ENCODE measurements at places on chromosomes 3 and 15.

DNA sequence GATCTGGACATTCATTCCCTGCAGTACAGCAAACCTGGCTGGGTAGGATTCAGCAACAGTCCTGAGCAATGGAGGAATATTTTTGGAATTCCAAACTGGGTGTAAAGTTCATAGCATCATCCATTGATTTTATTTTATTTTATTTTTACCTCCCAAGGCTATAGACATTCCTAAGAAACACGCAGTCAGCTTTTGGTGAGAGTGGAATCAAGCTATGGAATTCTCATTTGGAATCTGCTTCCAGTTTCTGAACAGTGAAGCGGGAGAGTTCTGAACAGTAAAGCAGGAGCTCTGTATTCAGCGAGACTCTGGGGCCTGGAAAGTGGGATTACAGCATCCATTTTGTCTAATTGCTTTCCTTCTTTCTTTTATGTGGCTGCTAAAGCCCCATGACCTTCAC, 1.4 kb upstream of the PDZRN3 start:
- no peak for DNase-seq

GRCh38 chr3:98333989-98334606, 19.6 kb upstream of the OR5K4 start:
- no peak for DNase-seq

GRCh38 chr15:28191832-28192231, 92.7 kb upstream of the OCA2 start:
- peak; percentile 29 for DNase-seq

GRCh38 chr3:131114256-131114655, 87.6 kb downstream of the NEK11 start:
- no peak for DNase-seq

GRCh38 chr3:100902572-100902971, 90.6 kb downstream of the ABI3BP start:
- DNase-seq = peak; percentile 29

- no peak for DNase-seq
Observed at GRCh38 chr15:100531823-100532327, 3.1 kb upstream of the CERS3 start.

GRCh38 chr15:69578787-69579583, 126.4 kb downstream of the RPLP1 start:
- DNase-seq = no peak

DNA sequence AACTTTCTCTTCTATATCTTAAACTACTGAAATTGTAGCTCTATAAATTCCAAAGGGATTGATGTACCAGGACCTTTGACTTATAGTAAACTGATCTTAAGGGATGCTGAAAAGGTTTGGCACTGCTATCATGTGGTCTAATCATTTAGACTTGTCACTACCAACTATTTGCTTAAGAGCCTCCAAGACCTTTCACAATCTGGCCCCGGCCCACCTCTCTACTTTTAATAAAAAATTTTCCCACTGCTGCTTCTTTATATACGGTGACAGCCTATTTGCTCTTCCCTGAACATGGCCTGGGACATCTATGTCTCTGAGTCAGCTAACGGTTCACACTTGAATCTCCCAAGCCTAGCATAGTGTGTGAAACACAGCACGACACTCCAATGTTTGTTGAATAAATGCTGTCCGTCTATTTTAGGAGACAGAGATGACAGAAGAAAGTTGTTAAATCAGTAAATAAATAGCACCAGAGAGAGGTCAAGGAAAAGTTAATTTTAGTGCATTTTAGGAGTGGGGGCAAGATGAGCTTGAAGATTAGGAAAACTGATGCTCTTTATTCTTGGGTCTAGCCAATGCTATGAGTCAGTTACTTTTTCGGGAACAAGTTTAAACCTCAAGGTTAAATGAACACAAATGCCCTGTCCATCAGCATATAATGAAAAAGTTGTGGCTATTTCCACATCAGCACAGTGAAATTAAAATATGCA, 212.9 kb downstream of the TIGIT start:
- no peak for DNase-seq

GRCh38 chr15:91849749-91850161, 3.8 kb upstream of the SLCO3A1 start:
- peak; percentile 40 for DNase-seq

DNA sequence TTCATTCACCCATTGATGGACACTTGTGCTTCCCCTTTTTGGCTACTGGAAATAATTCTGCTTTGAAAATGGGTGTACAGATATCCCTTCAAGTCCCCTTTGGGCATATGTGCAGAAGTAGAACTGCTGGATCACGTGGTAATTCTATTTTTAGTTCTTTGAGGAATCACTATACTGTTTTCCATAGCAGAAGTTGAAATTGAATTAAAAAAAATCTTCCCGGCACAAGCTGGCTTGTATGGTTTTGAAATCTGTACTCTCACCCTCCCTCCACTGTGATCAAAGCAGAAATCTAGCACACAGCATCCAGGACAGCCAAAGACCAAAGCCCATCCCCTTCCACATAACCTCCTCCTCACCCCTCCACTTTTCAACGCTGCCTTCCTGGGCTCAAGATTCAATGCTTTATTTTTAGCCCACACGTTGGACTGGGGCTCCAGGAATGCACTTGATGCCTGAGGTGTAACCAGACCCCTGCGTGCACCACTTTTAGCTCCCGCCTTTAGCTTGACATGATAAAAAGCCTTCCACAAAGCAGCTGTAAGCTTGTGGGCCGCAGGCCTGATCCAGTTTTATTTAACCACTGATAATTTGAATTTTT, 29.9 kb downstream of the TMEM40 start:
- DNase-seq = no peak

DNA sequence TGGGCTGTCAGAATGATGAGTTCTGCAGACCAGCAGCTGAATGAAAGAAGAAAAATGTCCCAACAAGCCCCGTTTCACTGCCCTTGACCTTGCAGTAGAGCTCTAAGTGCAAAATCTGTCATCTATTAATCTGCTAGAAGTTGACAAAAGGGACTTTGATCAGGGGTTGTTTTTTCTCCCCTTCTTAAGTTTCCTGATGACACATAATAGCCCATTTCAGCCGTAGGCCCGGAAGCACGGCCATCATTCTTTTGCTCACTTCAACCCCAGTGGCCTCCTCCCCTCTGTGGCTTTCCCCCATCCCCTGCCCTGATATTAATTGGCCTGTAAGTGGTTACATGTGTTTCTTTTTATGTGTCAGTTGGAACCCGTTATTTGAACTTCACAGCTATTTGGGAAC, 298.9 kb downstream of the RPLP1 start:
- no peak for DNase-seq

DNA sequence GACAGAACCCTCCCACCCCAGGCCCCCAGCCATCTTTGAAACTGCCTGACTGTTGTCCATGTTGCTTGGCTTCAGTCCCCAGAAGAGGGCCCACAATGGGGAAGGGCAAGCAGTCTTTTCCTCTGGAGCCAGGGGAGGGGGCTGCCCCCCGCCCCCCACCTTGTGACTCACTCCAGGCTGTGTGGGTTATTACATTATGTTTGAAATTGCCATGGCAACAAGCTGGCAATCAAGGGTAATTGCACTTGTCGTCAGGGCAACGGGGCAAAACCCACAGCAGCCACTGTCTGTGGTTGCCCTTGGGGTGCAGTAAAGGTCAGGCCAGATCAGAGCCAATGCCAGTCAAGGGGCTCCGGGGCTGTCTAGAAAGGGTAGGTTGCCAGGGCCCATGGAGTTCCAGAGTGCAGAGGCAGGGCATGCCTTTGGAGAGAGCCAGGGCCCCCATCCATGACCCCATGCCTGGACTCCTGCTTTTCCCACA, 3.1 kb upstream of the CAMKV start:
- DNase-seq = no peak

- DNase-seq = no peak
Observed at GRCh38 chr15:36024031-36024688, 478.2 kb upstream of the DPH6 start.

- DNase-seq = peak; percentile 41
Observed at GRCh38 chr15:90902040-90902839, 862 bp upstream of the MAN2A2 start.

GRCh38 chr3:109702252-109702651, 364.9 kb upstream of the DPPA4 start:
- DNase-seq = peak; percentile 6

GRCh38 chr3:24042174-24043059, 97.3 kb downstream of the NR1D2 start:
- DNase-seq = peak; percentile 9

DNA sequence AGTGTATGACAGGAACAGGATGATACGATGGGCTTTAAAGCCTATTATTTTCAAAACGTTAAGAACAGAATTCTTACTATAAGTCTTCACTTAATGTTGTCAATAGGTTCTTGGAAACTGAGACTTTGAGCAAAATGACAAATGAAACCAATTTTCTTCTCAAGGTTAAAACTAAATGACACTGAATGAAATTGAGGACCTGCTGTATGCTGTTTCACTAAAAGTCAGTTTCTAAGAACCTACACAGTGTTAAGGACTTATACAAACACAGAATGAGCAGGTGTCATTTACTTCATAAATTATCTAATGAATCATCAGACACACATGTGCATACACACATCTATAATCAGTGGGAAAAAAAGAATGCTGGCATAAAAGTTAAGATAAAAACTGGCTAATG, 106.9 kb downstream of the RFTN1 start:
- DNase-seq = no peak

GRCh38 chr15:86231864-86232721, 152.4 kb downstream of the AGBL1 start:
- no peak for DNase-seq

GRCh38 chr15:57057134-57057930, 138.9 kb downstream of the TCF12 start:
- DNase-seq = no peak

DNA sequence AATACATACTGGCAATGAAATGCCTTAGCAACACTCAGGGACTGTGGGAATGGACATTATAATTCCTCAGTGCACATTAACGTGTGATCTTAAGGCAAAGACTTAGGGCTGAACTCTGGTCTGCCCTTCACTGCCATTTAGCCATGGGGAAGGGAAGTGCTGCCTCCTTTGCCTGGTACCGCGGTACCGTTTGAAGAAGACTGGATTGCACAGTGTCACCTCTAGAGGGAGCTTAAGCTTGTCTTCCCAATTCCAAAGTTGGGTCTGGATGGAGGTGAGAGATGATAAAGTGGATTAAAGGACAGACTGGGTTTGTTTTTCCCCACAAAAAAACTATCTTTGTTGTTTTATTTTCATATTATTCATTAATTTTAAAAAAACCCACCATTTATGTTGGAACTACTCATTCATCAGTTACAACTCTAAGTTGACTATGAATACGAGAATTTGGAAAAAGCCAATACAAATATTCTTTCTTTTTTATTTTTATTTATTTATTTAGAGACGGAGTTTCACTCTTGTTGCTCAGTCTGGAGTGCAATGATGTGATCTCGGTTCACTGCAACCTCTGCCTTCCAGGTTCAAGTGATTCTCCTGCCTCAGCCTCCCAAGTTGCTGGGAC, 60.0 kb upstream of the SYN2 start:
- no peak for DNase-seq
